ENCODE measurements at places on chromosomes 5 and 9.

GRCh38 chr9:5784526-5785315 lies 48.2 kb downstream of the ERMP1 start:
- no peak for DNase-seq

DNA sequence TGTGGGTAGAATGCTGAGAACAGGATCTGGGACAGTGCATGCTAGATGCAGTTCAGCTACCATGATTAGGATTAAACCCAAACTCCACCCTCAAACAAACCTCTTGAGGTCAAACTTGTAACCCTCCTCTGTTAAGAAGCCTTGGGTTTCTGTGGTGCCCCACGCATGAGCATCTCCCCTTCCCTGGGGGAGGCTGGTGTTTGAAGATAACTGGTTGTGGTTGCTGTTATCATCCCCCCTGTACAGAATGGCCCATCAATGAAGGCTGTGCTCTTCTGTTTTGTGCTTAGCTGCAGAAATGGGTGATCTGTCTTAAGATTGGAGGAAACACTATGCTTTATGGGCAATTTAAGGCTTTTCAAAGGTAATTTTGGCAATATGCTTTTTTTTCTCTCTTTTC lies 4.4 kb upstream of the DAB2IP start:
- DNase-seq = no peak

GRCh38 chr5:141529002-141529401 lies 40.1 kb downstream of the PCDHGC5 start:
- DNase-seq = no peak

- DNase-seq = no peak
Measured at GRCh38 chr5:31794009-31794408, 155.1 kb downstream of the PDZD2 start.

DNA sequence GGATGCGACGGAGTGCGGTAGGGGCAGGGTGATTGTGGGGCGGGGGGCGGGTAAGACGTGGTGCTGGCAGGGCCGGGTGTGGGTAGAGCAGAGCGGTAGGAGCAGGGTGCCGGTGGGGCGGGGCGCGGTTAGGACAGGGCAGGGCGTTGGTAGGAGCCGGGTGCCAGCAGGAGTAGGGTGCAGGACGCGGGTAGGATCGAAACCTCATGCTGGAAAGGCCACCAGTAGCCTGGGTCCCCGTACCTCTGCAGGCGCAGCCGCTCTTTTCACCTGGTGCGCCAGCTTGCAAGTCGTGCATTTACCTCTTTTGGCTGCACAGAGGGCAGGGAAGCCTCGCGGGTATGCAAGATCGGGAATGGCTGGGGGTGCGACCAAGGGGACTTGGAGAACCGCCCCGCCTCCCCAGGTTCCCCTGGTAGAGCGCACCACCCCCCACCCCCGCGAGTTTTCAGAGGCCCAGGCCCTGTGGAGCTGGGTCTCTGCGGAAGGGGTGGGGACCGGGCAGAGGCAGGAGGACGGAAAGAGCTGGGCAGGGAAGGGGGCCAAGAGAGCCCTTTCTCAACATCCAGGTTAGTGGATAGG lies 104.8 kb upstream of the SIMC1 start:
- DNase-seq = no peak

DNA sequence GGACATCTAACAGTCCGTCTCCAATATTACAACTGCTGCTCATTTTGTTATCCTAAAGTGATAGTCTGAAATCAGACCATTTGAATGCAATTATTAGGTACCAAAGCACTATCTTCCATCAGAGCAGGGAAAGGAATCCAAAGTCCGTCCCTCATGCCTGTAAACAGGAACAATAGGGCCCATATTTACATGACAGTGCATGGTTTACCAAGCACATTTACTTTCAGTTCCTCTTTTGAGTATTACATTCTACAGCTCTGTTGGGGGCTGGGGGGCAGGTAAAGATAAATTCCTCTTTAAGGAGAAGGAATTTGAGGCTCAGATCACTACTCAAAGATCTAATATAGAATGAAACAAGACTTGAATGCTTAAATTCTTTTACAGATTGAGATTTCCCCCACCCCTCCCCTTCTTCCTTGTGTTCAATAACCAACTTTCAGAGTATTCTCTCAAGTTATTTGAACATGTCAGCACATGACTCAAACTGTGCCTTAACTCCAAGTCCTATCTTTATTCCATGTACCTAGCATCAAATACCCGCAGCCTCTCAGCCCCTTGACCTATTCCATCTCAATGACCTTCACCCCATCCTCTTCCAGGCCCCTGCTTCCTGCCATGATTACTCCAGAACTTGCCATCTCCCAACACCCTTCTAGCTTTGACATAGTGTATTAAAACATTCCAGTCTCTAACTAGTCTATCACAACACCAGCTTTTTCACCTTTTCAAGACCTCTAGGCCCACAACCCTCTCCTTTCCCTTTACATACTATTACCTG lies 71.0 kb downstream of the BRINP1 start:
- no peak for DNase-seq

DNA sequence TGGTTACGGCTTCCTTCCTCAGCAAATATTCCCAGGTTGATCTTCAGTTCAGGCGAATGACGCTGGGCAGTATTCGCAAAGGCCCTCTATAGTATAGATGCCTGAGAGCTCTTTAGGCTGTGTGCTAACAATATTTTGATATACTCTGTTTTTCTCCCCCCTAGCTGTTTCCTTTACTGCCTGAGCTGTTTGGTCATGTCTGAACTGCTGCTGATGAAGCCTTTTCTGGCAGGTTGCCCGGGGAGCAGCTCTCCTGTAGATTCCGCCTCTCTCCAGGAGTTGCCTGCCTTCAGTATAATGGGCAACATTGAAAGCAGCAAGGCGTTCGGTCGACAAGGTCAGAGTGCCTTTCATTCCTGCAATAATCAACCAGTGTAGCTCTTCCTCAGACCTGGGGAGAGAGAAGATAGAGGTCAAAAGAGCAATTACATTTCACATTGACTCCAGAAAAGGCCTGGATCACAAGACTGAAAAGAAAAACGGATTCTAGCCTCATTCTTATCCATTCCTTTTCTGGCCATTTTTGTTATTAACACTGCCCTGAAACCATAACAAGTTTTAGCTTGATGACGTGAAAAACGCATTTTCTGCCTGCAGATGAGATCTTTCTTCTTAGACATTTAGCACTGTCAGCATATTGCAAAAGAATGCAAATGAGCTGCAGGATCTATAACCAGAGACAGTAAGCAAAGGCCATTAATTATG lies 60.1 kb upstream of the ZNF608 start:
- peak; percentile 63 for DNase-seq

- DNase-seq = no peak
Measured at GRCh38 chr5:155767470-155767869, 559.5 kb upstream of the SGCD start.

GRCh38 chr5:76163111-76163628 lies 80.0 kb downstream of the SV2C start:
- no peak for DNase-seq

DNA sequence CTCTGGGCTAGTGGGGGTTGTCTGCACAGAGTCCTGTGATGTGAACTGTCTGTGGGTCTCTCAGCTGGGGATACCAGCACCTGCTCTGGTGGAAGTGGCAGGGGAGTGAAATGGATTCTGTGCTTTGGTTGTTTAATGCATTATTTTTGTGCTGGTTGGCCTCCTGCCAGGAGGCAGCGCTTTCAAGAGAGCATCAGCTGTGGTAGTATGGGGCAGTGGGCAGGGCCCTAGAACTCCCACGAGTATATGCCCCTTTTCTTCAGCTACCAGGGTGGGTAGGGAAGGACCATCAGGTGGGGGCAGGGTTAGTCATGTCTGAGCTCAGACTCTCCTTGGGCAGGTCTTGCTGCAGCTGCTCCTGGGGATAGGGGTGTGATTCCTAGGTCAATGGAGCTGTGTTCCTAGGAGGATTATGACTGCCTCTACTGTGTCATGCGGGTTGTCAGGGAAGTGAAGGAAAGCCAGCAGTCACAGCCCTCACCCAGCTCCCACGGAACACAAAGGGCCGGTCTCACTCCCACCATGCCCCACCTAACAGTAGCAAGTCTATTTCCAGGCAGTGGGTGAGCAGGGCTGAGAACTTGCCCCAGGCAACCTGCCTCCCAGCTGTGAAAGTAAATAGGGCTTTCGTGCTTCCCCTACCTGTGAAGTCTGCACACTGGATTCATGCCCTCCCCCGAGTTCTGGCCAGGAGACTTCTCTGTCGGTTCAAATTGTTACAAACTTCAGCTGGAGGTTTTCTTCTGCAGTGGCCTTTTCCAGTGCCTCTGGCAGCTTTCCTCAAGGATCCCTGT lies 25.7 kb upstream of the FAM81B start:
- DNase-seq = no peak

GRCh38 chr5:34484216-34484920 lies 171.8 kb upstream of the RAI14 start:
- DNase-seq = no peak

DNA sequence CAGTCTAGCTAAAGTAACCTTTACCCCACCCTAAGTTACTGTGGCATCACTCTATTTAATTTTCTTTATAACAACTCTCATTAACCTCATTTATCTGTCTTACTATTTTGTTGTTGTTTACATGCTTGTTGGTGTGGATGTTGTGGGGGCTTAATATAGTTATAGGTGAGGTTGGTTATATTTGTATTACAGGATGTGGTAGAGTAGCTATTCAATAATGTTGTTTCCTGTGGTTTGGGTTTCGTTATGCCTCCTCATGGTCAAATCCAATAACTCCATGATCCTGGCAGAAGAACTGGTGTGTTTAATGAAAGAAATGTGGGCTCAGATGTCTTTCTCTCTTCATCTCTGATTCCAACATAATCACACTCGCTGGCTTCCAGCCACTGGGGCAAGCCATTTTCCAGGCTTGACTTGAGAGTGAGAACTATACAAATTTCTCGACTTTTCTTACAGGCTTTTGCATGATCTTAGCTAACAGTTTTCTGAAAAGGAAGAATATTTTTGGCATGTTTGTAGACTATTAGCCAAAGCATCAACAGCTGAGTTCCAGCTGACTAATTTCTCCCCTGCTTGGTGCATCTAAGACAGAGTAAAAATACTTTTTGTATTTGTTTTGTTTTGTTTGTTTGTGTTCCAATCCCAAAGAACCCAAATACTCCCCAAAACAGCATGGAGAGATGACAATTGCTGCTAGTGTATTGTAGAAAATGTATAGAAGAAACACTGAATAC lies 303.7 kb upstream of the PAPPA start:
- no peak for DNase-seq

DNA sequence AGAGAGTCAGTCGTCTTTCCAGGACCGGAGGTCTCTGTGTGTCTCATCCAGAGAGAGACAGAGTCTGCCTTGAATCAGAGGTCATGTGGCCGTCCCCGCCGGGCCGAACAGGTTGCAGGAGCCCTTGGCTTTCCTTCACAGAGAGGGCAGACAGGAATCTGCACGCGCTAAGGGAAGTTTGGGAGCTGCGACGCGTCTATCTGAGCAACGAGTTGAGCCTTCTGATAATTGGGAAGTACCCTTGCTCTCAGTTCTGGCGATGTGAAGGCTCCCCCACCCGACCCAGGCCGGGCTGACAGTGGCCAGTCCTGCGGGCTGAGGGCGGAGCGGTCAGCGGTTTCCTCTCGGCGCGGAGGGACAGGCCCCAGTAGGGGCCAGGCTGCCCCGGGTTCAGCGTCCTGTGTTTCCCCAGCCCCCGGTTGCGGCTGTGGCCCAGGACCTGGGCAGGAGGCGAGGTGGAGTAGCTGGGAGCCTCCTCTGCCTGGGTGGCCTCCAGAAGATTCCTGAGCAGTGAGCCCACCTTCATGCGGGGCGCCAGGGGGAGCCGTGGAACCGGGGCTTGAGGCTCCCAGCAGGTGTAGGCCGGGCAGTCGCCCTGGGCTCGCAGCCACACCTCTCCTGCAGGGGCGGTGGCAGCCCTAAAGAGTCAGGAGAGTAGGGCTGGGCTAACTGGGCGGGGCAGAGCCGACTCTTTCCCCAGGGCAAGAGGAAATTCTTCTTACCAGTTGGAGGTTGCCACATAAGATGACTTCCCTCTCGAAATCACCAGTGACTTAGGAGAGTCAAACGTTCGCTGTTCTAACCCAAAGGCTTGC lies 13.9 kb downstream of the NR2F1 start:
- DNase-seq = no peak

DNA sequence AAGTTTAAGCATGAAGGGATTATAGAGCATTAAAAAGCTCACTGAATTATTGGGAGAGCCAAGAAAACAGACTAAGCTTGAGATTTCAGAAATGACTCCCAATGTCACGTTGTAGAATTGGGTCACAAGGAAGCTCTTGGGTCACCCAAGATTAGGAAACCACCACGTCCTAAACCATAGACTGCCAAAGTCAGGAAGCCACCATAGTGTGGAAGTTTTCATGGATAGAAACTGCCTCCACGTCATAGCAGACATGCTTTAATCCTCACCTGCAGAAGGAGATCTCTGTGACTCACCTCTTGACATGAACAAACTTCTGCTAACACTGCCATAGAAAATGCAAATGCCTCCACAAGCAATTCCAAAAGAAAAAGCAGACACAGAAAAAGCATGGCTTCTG lies 106.3 kb downstream of the SLC1A3 start:
- DNase-seq = no peak

DNA sequence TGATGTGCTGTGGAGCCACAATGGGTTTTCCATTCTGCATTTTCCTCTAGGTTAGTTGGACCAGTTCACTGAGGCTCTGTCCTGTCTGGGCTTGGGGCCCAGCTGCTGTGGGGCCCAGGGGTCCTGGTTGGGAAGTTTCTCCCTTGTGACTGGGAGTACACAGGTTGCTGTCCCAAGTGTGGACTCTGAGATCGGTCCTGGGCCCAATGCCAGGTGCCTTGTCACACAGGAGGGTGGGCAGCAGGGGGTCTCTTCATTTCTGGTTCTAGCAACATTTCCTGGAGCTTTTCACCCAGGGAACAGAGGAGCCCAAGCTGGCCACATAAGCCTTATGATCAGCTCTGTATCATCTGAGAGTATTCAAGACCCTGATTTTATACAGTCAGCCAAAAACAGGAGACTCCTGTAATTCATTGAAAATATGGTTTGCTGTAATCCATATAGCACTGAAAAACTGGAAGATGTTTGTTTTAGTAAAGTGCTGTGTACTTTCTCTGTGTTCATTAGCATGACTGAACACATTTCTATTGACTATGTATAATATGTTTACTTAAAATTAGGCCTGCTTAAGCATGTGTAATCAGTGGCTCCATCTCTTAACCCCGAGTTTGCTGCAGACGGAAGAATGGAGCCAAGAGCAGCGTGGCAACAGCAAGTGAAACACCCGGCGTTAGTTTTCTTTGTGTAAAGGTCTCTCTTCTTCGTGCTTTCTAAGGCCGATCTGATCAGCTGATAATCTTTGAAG lies 62.5 kb downstream of the MVB12B start:
- DNase-seq = no peak

GRCh38 chr5:100789694-100790093 lies 113.4 kb downstream of the ST8SIA4 start:
- DNase-seq = no peak

- no peak for DNase-seq
Measured at GRCh38 chr5:160475864-160476438, 54.3 kb downstream of the PTTG1 start.

GRCh38 chr9:98567540-98568233 lies 141.0 kb downstream of the GABBR2 start:
- DNase-seq = no peak

Data from left renal cortex interstitium (tissue), 4 donors.